ENCODE measurements at places on chromosomes 3 and 15. TPM values are rescaled to one million over a fixed set of nuclear protein-coding genes. Genes with fewer than 3 reads are reported as not detected.

- H3K4me3 ChIP-seq, result no peak overlapping the region
- no peak overlapping the region for H3K27ac ChIP-seq
- H3K27me3 ChIP-seq, result no peaks in the 10 kb centered on the region
- H3K4me1 ChIP-seq, result peaks cover 29% of the 10 kb centered on the region
These were observed 7.9 kb downstream of the RPL32 start for GRCh38 chr3:12833222-12834161.

- H3K27me3 ChIP-seq, result no peaks in the 10 kb centered on the region
- H3K4me1 ChIP-seq, result no peaks in the 10 kb centered on the region
- no peak overlapping the region for H3K4me3 ChIP-seq
These were observed 199.8 kb downstream of the WDR72 start for GRCh38 chr15:53559364-53560277.

DNA sequence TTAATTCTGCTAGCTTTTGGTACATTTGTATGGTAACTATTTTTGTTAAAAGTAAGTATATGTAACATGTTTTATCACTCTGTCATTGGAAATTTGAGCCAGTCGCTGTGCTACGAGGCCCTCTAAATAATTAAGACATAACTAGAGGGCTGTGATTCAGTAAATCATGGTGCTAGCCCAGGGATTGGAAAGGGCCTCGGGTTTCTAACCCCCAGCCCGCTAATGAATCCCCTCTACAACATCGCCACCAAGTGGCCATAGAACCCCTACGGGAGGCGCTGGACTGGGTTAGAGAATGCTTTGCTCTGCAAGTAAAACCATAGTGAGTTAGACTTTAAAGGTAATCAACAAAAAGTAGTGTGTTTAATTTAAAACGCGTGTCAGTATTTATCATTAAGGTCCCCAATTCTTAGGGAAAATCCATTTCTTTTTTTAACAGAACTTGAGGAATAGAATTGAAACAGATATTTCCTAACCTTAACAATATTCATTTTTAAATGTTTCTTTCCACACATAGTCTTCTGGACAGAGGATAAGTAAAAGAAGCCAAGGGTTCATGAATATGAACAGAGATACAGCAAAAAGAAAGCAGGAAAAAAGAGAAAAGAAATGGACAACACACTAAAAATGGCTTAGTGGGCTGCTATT lies 744.7 kb downstream of the EPHA3 start:
- H3K27me3 ChIP-seq, result no peaks in the 10 kb centered on the region
- H3K36me3 ChIP-seq, result no peaks in the 10 kb centered on the region
- no peak overlapping the region for H3K4me3 ChIP-seq
- no peak overlapping the region for H3K27ac ChIP-seq
- DNase-seq, result no peak
- H3K4me1 ChIP-seq, result no peaks in the 10 kb centered on the region

- H3K27ac ChIP-seq, result no peak overlapping the region
- no peak overlapping the region for H3K4me3 ChIP-seq
- H3K4me1 ChIP-seq, result peaks cover under 1% of the 10 kb centered on the region
- peaks cover 13% of the 10 kb centered on the region for H3K27me3 ChIP-seq
- H3K36me3 ChIP-seq, result no peaks in the 10 kb centered on the region
These were observed 45.0 kb downstream of the GLDN start for GRCh38 chr15:51386486-51386885.

DNA sequence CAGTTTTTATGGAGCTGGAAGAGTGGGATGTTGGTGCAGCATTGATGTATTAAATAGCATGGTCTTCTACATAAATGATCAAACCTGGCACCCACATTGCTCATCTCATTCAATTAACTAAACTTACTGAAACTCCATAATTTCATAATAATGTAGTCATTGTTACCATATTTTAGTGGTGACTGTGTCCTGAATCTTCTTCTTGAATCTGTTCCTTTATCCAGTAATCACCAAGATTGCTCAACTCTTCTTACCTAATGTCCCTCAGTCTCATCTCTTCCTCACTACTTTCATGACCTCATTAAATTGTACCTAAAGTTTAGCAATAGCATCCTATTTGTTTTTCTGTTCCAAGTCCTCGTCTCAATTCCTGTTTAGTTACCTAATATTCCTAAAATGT lies 69.8 kb downstream of the FGF7 start:
- no peaks in the 10 kb centered on the region for H3K36me3 ChIP-seq
- no peak overlapping the region for H3K4me3 ChIP-seq
- no peak for DNase-seq
- no peak overlapping the region for H3K27ac ChIP-seq

GRCh38 chr3:47370887-47371697 lies 9.7 kb upstream of the PTPN23 start:
- no peaks in the 10 kb centered on the region for H3K36me3 ChIP-seq
- H3K27me3 ChIP-seq, result peaks cover 4% of the 10 kb centered on the region
- no peaks in the 10 kb centered on the region for H3K4me1 ChIP-seq
- DNase-seq, result no peak

- H3K27ac ChIP-seq, result no peak overlapping the region
- no peaks in the 10 kb centered on the region for H3K36me3 ChIP-seq
- no peaks in the 10 kb centered on the region for H3K27me3 ChIP-seq
- no peak for DNase-seq
- no peak overlapping the region for H3K4me3 ChIP-seq
- H3K4me1 ChIP-seq, result no peaks in the 10 kb centered on the region
These were observed 4.6 kb downstream of the OR5H15 start for GRCh38 chr3:98171071-98171470.

DNA sequence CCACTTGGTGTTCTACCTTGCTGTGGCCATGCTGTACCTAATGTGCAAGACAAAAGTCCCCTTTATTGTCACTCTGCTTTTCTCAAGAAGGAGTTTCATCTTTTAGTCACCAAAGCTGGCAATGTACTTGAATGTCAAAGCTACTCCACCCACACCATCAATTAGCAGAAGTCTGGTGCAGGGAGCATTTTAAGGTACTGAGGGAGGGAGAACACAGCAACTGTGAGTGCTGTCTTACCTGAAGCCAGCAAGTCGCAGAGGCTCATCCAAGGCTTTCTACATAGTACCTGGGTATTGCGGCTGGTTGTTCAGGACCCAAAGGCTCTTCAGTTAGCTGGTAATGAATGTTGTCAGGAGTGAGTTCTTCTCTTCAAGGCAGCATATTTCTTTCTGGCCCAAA lies 820.4 kb downstream of the OTOL1 start:
- no peak for DNase-seq
- H3K4me1 ChIP-seq, result no peaks in the 10 kb centered on the region
- no peaks in the 10 kb centered on the region for H3K27me3 ChIP-seq

- H3K4me3 ChIP-seq, result no peak overlapping the region
- H3K27ac ChIP-seq, result no peak overlapping the region
- peaks cover 10% of the 10 kb centered on the region for H3K36me3 ChIP-seq
- DNase-seq, result no peak
- no peaks in the 10 kb centered on the region for H3K27me3 ChIP-seq
These were observed 1134.8 kb downstream of the ROBO1 start for GRCh38 chr3:78632925-78633553.

- H3K36me3 ChIP-seq, result no peaks in the 10 kb centered on the region
- H3K4me1 ChIP-seq, result no peaks in the 10 kb centered on the region
- no peak for DNase-seq
- H3K27ac ChIP-seq, result no peak overlapping the region
- H3K4me3 ChIP-seq, result no peak overlapping the region
These were observed 57.6 kb upstream of the ATP11B start for GRCh38 chr3:182735672-182736071.

The STRIT1 gene
- 11.7 TPM for total RNA-seq

The OSBPL10 gene
- total RNA-seq, result 6.4 TPM

The RARB gene
- total RNA-seq, result 15.6 TPM

The PPP2R3A gene
- 94.9 TPM for total RNA-seq

The A4GNT gene
- total RNA-seq, result not detected

The LEKR1 gene
- total RNA-seq, result 0.71 TPM

The CCDC54 gene
- total RNA-seq, result not detected

The ATP6V1A gene
- 21.4 TPM for total RNA-seq

All from left ventricle myocardium inferior (tissue), 1 donor.